ENCODE measurements at places on chromosomes 4 and X.

DNA sequence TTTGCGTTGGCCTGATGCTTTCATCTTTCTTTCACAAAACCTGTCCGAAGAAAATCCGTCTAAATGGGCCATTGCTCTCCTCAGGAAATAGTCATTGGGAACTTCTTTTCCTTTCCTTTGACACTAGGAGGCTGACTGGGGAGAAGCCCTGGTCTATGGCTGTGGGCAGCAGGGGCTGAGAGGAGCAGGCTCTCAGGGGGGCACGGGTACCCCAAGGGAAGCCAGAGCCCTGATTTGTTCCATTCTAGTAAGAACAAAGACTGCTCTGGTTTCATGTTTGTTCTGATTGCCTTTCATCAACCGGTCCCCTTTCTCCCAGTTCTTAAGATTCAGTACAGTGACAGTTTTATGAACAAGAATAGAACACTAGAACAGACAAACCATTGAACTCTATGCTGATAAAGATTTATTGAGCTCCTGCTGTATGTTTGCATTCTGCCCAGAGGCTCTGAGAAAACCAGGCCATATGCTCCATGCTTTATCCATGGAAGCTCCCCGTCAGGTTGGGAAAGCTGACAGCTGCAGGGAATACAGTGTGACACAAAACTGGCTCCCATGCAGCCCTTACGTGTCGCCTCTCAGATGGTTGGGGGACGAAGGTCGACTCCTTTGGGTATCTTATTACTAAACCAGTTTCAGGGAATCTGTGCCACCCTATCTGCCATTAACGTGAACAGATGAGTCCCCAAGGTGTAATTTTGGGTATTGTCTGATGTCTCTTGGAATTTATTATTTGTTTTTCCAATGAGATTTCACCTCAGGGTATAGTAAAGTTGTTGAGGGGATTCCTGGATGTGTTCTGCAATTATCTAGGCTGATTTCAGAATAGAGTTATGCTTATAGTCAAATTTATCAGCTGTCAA, 72.4 kb upstream of the MSANTD1 start:
- DNase-seq = no peak

- no peak for DNase-seq
Measured at GRCh38 chr4:76212851-76213414, 691 bp downstream of the SCARB2 start.

GRCh38 chrX:118215346-118215745, 98.7 kb upstream of the KLHL13 start:
- DNase-seq = no peak

DNA sequence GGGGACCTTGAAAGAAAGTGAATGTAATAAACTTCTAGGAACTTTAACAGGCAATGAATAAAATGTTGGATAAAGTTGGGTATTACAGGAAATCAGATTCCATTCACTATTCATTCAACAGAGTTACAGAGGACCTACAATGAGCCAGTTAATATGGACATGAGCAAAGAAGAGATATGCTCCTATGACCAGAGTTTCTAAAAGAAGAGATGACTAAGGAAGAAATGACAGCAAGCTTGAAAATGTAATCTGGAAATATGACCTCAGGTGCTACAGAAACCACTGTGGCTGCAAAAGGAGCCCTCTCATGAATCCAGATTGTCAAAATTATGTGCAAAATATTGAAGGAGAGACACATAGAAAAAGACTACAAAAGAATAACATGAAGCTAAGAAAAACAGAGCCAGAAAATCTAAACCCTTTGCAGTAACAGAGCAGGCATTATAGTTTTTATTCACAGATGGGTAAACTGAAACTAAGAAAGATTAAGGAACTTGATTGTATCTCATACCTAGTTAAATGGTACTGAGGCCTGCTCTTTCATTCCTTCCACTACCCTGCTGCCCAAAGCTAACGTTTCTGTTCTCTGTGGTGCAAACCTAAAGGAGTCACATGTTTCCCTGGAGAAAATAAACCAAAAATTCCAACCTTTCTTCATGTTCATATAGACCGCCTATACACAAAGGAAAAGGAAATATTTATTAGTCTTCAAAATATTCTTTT, 378.3 kb downstream of the GBA3 start:
- DNase-seq = no peak

DNA sequence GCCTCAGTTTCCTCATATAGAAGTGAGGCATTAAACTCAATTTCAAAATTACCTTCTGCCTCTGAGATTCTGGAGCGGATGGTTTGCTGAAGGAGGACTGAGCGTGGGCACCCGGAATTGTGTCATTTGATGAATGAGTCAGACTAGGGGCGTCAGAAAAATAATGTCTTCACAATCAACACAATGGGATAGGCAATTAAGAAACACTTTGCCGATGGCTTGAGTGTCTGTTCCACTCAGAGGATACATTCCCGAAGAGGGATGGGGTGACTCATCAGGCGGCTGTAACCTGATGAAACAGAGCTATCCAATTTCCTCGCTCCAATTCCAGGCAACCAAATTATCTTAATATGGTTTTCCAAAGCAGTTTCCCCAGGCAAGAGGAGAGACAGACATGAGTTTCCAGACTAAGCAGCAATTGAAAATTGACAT, 1.2 kb upstream of the CHRNA9 start:
- DNase-seq = no peak

GRCh38 chr4:115360431-115360830, 247.0 kb upstream of the NDST4 start:
- no peak for DNase-seq

DNA sequence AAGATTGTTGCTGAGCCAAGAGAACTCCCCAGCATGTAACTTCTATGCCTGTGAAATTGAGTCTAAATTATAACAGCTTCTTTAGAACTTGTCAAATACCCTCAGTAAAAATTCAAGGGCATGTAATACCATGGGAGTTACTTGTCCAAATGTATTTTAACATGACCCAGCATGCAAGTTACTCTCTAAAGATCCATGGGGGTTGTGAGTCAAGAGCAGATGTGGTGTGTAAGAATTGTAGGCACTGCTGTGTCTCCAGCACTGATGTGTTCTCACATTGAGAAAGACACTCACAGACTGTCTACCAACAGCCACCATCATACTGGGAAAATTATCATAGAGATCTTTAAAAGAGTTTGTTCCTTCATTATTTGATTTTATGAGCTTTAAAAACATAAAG, 237.4 kb upstream of the IL1RAPL1 start:
- no peak for DNase-seq

DNA sequence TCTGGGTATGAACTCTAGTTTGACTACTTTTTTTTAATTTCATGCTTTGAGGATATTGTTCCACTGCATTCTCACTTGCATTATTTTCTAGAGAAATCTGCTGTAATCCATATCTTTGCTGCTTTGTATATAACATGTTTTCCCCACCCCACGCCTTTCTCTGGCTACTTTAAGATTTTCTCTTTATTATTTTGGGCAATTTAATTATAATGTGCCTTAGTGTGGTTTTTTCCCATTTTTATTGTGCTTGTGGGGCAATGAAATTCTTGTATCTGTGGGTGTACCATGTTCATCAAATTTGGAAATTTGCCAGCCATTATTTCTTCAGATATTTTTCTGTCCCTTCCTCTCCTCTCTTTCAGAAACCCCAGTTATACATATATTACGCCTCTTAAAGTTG, 15.1 kb upstream of the PPP2R2C start:
- no peak for DNase-seq

DNA sequence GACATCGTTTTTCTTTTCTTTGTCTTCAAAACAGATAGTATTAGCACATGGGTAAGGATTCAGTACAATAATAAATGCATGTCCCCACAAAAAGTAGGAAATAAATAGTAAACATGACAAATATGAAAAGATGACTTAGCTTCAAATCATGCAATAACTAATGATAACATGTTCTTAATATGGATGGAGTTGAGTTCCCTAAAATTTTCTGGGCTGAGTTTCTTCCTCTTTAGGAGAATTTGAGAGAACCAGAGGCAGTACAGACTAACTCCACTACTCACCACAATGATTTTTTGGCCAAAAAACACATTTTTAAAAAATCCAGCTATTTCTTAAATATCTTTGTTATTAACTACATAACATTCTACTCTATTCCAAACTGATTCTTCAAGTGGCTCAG, 432.3 kb upstream of the HS3ST1 start:
- no peak for DNase-seq

- no peak for DNase-seq
Measured at GRCh38 chr4:184805462-184806228, 20.1 kb downstream of the ACSL1 start.

GRCh38 chr4:94732358-94732698, 25.4 kb upstream of the BMPR1B start:
- DNase-seq = no peak
